Pulmonary artery endothelial cell (primary cell): ENCODE measurements at places on chromosomes 7 and 10.

DNA sequence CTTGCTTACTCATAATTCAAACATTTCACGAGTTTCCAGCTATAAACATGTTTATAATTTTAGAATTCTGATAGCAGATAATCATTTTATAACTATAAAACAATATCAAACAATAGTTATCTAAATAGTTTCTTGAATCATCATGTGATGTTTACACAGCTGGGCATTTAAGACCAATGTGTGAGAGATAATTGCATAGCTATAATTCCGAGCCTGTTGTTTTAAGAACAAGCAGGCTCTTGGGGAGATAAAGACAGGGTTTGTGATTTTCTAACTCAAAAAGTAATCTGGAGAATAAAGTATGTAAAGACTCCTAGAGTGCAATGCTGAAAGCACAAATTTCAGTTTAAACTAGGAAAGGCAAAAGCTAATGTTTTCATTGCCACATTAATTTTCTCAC, 331.2 kb downstream of the LRRTM3 start:
- DNase-seq = no peak

DNA sequence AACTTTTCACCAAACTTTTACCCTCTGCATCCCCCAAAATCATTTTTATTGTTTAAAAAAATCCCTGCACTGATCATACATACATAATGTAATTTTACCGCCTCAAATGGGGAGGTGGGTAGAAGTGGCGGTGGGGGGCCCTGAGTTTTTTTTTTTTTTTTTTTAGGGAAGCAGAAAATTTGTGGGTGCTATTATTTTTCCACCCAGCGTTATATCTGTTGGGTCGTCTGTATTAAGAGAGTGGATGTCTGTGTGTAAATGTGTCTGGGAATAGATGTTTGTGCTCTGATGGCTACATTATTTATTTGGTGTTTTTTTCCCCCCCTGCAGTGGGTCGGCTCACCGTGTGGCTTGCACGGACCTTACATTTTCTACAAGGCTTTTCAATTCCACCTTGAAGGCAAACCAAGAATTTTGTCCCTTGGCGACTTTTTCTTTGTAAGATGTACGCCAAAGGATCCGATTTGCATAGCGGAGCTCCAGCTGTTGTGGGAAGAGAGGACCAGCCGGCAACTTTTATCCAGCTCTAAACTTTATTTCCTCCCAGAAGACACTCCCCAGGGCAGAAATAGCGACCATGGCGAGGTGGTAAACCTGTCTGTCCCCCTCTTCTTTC, 438 bp downstream of the ARID5B start:
- no peak for DNase-seq

- no peak for DNase-seq
These were observed 14.9 kb downstream of the UNCX start for GRCh38 chr7:1247527-1248041.

GRCh38 chr7:78165454-78165853, 366.9 kb downstream of the PHTF2 start:
- DNase-seq = no peak

GRCh38 chr7:40492946-40493345, 358.1 kb downstream of the SUGCT start:
- no peak for DNase-seq

DNA sequence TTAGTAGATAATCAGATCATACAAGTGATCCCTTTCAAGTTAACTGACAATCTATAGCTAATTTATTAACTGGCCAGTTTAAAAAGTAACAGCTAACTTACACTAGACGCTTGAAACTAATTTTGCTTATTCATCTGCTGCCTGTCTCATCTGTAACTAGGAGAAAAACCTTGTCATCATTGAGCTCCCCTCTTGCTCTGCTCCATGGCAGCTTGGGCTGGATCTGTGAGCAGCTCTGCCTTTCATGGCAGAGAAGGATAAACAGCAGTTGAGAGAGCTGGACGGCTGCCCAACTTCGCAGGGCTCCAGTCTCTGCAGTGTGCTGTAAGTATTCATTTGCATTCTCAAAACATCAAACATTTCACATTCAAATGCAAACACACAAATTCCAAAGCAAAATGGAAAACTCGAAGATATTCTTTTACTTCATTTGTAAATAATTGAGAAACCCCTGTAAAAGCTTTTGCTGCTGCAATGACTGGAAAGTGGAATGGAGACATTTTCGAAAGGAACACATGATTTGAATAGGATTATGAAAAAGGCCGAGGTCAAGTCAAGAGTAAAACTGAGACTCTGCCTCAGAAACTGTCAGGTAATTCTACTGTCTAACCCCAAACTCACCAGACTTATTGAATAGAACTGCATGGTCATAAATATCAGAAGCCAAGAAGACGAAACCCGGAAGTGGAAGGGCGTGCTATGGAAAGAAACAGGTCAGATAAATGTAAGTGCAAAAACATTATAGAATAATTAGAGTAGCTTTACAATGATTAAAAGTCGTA, 17.6 kb downstream of the SLC35B4 start:
- no peak for DNase-seq

GRCh38 chr10:30959836-30960210, 71.8 kb downstream of the ZNF438 start:
- no peak for DNase-seq

DNA sequence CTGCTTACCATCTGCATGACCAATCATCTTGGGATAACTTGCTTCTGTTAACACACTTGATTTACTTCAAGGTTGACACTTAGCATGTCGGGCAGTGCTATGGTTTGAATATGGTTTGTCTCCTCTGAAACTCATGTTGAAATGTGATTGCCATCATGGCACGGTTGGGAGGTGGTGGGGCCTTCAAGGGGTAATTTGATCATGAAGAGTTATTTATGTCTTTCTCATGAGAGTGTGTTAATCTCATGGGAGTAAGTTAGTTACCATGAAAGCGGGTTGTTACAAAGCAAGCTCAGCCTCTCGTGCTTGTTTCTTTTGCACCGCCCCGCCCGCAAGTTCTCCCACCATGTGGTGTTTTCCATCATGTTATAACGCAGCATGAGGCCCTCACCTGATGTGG, 163.6 kb downstream of the DOCK4 start:
- no peak for DNase-seq

GRCh38 chr10:131211559-131211958, 100.0 kb downstream of the TCERG1L start:
- DNase-seq = no peak

DNA sequence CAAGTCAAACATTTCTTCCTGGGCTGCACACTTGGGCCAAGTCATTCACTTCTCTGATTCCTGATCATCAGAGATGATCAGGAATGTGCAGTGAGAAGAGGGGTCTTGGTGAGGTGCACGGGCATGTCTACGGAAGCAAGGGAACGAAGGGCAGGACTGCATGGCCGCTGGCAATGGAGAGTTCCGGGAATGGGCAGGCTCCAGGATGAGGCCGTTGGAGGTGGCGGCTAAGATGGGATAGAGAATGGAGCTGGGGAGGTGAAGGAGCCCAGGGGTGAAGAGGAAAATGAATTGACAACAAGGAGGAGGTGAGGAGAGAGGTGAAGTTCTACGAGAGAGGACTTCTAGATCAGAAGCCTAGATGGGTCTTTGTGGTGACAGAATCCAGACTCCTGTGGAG, 260.0 kb downstream of the GRID1 start:
- no peak for DNase-seq

DNA sequence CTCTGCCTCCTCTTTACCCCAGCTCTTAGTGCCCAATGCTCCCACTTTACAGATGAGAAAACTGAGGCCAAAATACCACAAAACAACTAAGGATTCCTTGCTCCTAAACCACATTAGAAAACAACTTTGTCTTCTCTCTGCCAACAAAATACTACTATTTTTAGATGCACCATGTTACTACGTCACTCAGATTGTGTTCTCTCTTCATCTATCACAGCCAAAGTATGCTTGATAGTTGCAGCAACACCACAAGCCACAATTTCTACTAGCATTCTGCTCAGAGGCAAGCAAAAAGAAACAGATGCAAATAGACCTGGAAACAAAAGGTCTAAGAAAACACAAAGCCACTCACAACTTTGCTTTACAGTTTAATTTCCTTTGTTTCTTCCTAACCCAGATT, 3.3 kb upstream of the PDE1C start:
- no peak for DNase-seq
